Activated effector memory CD4-positive, alpha-beta T cell treated with anti-CD3 and anti-CD28 coated beads, Interleukin-2, amount 50 U/mL, for 16 hours (primary cell): ENCODE measurements at places on chromosomes 2 and 18.

- DNase-seq = no peak
Observed at GRCh38 chr18:35029103-35029502, 12.1 kb upstream of the MAPRE2 start.

DNA sequence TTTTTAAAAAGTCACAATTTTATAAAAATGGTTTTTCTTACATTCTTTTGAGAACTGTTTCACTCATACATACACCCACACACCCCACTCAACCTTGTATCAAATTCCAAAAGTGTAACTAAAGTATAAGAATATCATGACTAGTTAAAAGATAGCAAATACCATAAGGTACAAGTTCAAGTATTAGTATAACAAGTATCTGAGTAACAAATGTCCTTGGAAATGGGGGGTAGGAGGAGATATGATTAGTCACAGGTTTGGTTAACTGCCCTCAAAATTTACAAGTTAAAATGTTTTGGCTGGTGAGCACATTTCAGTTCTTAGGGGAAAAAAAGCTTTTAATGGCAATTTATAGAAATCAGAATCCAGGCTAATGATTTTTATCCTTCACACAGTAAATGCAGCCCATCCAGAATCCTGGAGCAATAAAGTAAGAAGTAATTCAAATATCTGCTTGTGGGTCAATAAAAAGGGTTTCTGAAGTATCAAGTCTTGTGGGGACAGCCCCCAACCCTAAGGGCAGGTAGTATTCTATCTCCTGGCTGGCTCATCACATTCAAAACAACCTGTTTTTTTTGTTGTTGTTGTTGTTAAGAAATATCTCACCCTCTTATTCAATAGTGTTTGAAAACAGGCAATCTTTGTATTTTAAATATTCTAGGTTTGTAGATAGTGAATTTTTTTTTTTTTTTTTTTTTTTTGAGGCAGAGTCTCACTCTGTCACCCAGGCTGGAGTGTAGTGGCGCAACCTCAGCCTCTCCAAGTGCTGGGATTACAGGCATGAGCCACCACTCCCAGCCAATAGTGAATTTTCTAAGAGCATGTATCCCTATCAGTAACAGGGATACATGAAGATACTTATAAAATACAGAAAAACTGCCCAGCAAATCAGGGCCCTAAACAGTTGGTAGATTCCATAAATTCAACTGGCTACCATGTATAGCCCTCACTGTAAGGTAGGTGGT lies 14.5 kb downstream of the IAH1 start:
- DNase-seq = no peak

GRCh38 chr2:233358335-233358734 lies 4.0 kb downstream of the DGKD start:
- DNase-seq = no peak

- DNase-seq = no peak
Observed at GRCh38 chr2:99691926-99692325, 202.1 kb upstream of the REV1 start.

DNA sequence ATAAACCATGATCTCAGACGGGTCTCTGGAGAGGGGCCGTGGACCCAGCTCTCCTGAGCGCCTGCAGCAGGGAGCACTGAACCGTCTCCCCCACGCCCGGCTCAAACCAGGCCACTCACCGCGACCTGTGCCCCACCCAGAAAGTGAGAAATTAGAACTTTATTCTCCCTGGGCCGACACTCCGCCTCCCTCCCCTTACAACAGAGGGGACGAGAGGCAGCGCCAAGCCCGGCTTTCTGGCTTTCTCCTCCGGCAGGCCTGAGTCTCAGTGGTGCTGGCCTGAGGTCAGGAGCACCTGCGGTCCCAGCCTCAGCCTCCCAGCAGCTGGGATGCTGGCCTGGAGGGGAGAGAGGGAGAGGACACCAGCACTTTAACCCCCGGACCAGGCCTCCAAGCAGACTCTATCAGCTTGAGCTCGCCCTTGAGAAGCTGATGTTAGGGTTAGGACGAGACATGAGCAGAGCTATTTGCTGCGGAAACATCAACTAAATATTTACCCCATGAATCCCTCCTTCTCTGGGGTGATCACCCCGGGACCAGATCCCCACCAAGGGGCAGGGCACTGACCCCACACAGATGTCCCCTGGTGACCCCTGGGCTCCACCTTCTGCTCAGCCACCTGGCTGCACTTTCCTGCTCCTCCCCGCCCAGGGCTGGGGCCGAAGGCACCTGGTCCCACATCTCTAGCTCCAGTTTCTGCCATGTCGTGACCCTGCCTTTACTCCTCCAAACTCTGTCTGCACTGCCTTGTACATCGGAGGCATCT lies 856.3 kb upstream of the SALL3 start:
- peak; percentile 39 for DNase-seq

DNA sequence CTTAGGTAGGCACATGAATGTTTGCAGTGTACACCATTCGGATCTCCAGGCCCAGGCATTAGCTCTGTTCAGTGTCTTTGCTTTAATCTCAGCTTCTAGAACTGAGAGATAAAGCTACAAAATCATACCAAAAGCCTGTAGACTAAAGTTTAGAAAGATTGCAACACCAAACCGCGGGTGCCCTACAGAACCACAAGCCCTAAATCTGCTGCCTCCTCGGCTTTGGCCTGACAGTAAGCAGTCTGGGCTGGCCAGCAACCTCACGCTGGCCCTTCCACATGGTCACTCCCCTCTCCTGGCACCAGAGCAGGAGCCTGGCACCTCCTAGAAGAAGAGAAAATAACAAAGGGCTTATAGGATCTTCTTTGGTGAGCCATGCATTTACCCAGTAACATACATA lies 8.9 kb upstream of the OSR1 start:
- no peak for DNase-seq

GRCh38 chr2:82789851-82790205 lies 1669.3 kb downstream of the SUCLG1 start:
- DNase-seq = no peak

DNA sequence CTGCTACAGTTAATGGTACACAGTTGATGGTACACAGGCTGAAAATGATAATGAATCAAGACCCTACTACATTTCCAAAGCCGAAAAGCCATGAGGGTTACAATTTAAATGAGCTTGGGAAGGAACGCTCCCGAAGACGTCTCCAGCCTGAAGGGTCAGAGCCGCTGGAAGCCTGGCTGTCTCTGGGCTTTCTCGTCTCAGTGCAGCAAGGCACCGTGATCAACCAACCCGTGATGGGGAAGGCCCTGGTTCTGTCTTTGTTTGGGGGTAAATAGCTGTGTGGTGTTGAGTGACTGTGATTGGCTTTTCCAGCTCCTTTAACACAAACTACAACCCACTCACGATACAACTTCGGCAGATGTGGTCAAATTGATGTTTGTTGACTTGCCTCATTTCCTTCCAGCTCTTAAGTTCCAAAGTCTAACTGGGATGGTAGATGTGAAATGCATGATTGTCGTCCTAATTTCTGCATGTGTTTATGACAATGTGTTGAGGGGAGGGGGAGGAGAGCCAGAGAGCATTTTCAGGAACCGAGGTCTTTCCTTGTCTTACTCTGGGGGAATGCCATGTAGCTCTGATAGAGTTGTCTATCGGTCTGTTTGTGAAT lies 59.9 kb upstream of the EML6 start:
- no peak for DNase-seq

GRCh38 chr2:216989340-216990129 lies 129.7 kb upstream of the TNP1 start:
- DNase-seq = no peak
